SHP77 treated with DMSO at 0.1 percent for 48 hours (cell line): ENCODE measurements at places on chromosomes 6 and 20.

DNA sequence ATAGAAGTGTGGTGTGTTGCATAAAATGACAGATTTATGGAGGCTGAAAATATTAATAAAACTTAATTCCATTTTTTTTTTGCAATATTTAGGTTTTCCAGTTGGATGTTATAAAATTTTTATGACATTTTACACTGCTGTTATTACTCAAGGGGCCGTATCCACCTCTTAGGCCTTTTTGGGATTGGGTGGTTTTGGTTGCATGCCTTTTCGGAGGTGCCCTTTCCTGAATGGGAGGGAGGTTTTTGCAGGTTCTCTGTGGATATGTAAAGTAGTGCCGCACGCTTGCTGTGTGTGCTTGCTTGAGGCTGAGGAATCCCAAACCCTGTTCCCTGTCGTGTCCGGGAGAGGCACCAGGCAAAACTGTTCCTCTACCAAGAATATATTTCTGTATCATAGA lies 6.8 kb downstream of the ARID1B start:
- no peak for DNase-seq

- no peak for DNase-seq
Observed at GRCh38 chr6:135922746-135923145, 71.2 kb downstream of the PDE7B start.

GRCh38 chr6:27872642-27873020 lies 39.6 kb downstream of the OR2B2 start:
- no peak for DNase-seq

DNA sequence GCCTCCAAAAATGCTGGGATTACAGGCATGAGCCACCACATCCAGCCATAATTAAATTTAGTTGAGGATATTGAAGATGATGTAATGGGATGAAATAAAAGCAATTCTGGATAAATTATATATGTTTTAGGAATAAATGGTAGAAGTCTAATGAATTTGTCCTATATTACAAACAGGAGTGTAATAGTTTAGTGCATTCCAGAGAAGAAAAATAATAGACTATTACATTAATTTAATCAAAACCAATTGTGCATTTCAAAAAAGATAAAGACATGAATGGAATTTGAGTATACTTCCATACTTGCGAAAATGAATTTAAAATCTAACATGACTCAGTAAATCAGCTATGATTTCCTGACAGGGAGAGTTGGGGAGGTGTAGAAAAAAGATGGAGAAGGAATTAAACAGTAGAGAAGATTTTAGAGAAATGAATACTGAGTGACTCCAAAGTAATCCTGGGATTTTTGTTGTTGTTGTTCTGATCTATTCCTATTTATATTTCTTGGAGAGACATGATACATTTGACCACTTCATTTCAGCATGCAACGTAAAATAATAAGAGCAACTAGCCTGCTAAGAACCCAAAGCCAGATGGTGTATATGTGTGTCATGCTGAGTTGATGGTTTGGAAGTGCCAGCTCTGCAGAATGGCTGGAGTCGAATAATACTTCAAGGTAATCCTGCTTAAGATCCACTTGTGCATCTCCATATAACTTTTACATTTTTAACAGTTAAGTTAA lies 67.4 kb downstream of the AIG1 start:
- no peak for DNase-seq

DNA sequence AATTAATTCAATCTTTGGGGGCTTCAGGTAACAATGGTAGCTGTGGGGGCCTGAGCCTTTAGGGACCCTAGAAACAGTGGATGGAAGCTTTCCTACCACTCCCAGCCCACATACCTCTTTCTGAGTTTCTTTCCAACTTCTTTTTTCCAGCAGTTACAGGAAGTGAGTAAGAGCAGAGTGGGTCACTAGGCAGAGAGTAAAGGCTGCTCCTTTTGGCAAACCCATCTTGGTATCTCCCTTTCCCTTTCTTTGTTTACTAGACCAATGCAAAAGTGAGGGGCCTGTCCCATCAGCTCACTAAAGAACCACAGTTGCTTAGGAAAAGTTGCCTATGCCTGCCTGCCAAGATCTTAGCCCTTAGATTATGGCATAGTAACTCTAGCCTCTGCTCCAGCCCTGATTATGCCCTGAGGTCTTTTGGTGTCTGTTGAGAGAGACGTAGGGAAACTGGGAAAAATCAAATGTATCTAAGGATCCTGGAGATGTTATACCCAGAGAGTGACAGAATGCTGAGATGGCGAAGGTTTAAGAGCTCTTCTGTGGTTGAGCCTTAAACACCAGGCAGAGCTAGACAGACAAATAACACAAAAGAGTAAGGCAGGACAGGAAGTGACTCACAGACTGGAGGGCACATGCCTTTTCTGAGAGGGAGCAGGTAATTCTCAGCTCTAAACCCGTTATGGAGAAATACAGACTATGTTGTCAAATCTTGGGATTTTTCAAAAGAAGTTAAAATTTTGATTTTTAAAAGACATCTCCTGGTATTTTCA lies 31.3 kb downstream of the TRMT6 start:
- no peak for DNase-seq

DNA sequence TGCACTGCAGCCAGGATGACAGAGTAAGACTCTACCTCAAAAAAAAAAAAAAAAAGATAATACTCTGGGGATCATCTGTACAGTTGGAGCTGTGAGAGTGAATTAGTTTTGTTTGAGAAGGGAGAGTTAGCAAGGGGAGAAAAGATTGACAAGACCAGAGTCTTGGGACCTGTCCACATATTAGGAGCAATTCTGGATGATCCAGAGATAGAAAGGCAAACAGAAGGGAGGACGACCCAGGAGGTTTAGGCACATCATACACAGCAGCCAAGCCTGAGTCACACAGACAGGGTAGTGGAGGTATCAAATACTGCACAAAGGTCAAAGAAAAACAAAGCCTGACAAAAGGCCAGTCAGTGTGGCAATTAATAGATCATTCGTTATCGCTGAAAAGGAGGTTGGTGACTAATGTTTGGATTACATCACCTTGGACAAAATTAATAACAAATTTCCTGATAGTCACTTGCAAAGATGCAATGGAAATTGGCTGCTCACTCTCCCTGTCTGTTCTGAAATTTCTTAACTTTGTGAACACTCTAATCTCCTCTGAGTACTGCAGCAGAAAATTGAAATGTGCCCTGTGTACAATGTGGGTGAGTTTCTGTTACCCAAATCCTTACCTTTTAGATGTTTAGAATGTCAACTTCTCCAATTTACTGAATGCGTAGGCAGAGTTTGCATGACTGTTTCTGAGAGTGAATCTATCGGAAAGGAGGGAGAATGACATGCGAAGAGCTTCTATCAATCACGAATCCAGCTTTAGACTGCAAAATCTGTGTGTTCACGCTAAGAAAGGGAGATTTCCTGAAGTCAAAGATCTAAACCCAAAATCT lies 105.4 kb downstream of the TSHZ2 start:
- no peak for DNase-seq

DNA sequence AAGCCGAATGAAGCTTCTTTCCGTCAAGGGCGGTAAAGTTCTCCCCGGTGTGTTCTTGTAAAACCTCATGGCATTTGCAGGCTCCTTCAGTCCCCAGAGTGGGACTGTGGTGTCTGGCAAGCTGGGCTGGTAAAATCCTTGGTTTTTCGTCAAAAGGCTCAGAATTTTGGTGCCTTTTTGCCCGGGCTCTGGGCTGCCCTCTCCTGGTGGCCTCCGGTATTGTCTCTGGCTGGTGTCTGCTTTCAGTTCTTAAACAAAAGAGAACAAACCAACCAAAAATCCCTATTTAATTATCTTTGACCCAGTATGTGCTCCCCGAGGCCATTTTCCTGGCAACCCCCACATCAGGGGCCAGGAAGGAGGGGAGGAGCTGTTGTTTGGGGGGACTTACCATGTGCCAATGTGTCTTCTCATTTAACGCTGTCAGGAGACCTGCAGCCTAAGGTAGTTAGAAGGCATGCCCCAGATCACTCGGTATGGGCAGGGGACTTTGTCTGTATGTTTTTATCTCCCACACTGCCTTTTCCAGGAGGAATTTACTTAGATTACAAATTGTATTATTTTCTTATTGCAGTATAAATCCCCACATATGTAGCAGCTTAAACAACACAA lies 11.1 kb downstream of the CDH4 start:
- DNase-seq, result no peak

GRCh38 chr6:90537027-90537426 lies 49.8 kb downstream of the MAP3K7 start:
- no peak for DNase-seq

GRCh38 chr20:911882-912600 lies 4.1 kb downstream of the ANGPT4 start:
- DNase-seq, result no peak

- no peak for DNase-seq
Observed at GRCh38 chr6:89689732-89690131, 51.2 kb upstream of the LYRM2 start.

DNA sequence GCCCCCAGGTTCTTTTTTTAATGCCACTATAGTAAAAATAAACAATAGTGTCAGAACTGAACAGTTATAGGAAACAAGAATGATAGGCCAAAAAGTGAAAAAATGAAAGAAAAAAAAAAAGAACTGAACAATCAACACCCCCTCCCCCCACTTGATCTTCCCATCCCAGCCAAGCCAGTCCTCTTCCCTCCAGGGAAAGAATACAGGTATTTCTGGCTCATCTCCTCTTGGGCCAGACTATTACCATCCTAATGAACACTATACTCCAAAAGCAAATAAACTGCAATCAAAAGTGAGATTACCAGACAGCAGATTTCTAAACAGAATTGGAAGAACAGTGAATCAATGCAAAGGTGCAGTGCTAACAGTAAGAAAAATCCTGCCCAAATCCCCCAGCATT lies 21.3 kb upstream of the C20orf203 start:
- DNase-seq, result no peak

DNA sequence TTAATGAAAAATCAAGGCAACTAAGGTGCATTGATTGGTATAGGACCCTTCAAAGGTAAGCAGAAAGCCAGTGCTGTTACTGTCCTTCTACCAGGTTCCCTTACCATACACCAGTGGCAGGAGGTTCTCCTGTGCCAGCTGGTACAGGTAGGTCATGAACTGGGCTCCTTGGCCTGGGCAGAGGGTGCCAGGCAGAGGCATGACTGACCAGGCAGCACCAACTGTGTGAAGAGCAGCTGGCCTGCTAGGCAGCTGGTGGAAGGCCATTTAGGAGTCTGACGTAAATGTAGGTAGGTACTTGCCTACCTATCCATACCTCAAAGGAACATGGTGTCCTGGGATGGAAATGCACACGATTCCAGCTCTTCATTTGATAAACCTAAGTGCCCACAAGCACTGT lies 23.3 kb downstream of the PCNA start:
- no peak for DNase-seq

DNA sequence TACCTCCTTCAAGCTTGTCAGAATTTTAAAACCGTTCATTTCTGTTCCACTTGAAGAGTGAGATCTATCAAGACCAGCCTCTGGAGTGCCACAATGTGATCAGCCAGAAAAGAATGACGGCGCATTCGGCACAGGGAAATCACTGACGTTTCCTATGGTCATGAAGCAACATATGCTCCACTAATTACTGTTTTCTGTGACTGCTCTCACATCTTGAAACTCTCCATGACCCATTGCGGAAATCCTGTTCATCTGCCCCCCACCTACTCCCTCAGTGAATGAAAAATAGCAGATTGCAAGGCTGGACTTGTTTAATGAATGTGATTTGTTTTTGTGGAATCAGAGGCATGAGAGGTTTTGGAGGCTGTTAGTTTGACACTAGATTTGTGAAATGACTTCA lies 53.2 kb downstream of the SAMD5 start:
- DNase-seq, result no peak

- no peak for DNase-seq
Observed at GRCh38 chr6:90123831-90124230, 172.8 kb downstream of the BACH2 start.

GRCh38 chr20:58833921-58834320 lies 16.8 kb downstream of the GNAS-AS1 start:
- no peak for DNase-seq

- DNase-seq, result no peak
Observed at GRCh38 chr20:1587781-1588532, 30.5 kb upstream of the SIRPD start.

DNA sequence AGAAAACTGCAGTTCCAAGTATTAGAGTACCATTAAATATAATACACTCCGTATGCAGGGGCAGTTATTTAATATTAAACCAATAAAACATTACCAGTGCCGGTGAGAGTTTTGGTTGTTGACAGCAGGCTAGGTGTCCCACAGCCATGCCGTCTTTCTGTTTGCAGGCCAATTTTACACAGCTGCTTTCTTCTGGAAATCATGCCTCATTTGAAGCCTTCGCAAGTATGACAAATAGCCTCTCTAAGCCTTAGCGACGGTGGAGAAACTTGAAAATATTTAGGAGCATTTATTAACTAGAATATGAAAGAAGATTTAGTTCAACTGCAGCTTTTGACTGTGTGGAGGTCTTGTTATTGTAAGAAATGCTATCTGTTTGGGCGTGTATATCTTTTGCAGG lies 226.0 kb downstream of the BMP2 start:
- DNase-seq, result no peak

DNA sequence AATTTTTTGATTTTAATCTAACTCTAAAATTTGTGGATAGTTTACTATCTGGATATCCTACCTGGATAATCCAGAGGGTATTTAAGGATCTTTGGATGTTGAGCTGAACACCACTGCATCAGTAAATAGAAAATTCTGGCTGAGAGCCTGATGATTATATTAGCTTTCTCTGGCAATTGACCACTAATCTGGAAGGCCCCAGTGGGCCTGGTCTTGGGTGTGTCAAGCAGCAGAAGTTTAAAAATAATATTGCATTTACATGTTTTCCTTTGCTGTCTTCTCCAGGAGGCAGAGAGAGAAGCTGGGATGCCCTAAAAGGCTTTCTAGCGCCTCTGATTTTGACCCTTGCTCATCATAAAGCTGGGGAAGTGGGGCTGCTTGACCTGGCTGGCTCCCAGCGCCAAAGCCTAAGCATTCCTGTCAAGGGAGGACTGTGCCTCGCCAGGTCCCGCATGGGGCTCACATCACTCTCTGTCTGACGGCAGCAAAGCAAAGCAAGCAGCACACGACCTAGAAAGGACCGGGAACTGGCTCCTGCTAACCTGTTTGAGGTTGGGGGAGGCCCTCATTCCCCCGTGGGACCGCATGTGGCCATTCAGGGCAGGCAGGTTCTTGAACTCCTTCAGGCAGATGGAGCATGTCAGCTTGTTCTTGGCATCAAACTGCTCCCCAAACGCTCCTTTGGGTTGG lies 46.6 kb upstream of the MRPS10 start:
- DNase-seq, result no peak

DNA sequence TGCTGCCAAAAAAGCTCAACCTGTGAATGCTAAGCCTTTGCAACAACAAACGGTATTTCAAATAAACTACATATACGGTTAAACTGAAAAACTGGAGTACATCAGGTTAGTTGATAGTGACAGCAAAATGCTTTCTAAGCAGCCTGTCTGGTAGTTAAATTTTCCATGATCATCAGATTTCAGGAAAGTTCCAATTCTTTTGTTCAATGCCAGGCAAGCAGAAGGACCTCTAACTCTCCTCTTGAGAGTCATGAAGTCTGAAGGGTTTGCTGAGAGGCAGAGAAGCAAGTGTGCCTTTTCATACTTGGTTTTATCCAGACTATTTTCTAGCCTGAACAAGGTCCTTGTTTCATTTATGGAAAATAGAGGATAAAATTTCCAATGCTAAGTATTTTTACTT lies 4.5 kb downstream of the FLRT3 start:
- no peak for DNase-seq
